NCI-H1930 (cell line): ENCODE measurements at places on chromosomes 6 and 20.
A peak's percentile ranks its signal among the peaks of the same experiment; 100 is the strongest.

- DNase-seq = no peak
Observed at GRCh38 chr20:2687514-2687913, 5.1 kb upstream of the EBF4 start.

- peak; percentile 77 for DNase-seq
Observed at GRCh38 chr20:63653041-63653973, at the start of gene STMN3. Gene STMN3, minus strand, starts transcription at chr20:63653424. Its CDS starts 79 bp downstream, at chr20:63653345.

DNA sequence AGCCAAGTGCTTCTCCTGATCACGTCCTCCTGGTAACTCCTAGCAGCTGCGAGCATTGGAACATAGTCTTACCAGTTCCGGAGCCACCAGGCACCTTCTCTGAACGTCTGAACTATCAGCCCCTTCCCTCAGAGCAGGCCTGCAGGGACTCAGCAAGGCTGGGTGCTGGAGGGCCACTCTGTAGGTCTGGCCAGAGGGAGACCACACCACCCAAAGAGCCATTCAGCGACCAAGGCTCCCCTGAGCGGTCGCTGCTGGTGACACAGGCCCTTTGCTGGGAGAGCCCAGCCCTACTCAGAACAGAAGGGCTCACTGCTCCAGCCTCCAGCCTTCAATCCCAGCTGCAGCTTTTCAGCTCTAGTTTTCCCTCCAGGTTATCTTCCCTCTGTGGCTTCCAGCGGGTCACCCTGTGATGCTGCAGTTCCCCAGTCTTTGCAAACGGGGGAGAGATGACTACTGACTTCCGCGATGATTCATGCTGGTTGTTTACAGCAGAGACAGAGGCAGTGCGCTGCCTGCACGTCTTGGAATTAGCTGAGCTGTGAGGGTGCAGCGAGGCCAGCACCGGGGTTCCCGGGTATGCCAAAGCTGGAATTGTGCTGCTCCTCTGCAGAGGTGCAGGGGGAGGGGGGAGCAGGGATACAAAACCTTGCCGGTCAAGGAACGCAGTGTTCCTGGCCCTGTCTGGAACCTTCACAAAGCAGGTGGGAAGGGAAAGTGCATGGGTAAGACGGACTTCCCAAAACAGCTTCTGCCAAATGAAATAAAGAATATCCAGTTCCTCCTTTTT lies 161.4 kb downstream of the LY86 start:
- DNase-seq = no peak

DNA sequence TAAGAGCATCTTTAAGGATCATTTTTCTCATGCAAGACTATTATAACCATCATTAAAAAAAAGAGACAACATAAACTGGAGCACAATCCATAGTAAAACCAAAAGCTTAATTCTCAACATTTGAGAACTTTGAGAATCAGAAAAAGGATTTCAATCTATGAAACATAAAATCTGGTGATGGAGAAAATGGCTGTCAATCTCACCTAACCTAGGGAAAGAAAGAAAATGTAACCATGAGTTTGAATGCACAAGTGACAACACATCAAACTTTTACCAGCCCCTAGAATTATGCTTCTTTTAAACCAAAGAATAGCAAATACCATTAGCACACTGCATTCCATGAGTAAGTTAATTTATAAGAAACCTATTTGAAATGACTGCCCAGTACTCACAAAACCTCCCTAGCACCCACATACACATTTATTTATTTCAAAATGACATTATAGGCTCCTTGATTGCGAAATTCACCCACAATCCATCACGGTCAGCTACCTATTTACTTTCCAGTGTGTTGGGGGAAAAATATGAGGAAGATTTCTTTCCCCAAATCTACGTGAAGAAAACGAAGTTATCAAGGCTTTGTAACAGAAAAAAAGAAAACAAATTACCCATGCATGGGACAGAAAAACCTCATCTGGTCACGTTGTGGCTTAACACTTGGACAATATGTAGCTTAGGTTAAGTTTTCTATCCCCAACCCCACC lies 828 bp downstream of the ASCC3 start:
- DNase-seq = no peak

- DNase-seq = no peak
Observed at GRCh38 chr6:17967668-17968518, 19.5 kb downstream of the KIF13A start.

- DNase-seq = no peak
Observed at GRCh38 chr6:142544199-142544838, 242.5 kb downstream of the ADGRG6 start.

- no peak for DNase-seq
Observed at GRCh38 chr6:155628306-155628705, 172.7 kb upstream of the NOX3 start.

DNA sequence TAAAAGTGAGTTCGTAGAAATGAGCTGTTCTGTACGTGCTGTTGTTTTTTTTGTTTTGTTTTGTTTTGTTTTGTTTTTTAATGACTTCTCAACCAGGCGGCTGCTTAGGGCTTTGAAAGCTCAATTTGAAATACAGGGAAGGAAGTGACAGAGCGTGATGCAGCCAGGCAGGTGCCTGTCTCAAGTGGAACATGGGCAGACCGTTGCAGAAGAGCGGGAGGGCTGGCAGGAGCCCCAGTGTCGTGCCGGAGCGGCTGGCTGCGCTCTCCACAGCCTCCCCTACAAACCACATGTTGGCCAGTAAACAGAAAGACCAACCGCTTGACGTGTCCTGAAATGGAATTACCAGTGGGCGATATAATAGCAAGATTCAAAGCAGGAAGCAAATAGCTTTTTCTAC lies 164.9 kb upstream of the RREB1 start:
- DNase-seq = no peak

DNA sequence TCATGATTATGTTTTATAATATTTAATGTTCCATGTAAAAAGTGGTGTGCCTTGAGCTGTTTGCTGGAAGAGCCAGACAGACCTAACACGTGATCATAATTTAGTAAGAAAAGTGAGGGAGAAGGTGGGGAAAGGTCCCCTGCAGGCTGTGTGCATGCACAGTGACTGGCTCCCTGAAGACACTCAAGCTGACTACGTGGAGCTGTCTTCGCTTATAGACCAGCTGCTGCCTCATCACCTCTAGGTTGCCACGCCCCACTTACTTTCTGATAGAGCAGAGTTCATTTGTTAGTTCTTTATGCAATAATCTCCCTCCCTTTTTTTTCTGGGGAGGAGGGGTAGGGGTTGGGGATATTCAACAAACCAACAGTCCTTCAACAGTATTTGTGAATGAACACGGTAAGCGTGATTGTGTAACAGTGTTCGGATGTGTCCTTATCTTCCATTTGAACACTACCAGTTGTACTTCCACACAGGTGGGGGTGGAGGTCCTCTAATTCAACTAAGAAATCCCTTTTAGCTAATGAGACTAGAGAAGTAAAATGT lies 157.3 kb downstream of the BACH2 start:
- no peak for DNase-seq

- no peak for DNase-seq
Observed at GRCh38 chr6:143579703-143580102, 68.2 kb upstream of the FUCA2 start.
